ENCODE measurements at places on chromosomes 6 and 20.
A peak's percentile ranks its signal among the peaks of the same experiment; 100 is the strongest.

DNA sequence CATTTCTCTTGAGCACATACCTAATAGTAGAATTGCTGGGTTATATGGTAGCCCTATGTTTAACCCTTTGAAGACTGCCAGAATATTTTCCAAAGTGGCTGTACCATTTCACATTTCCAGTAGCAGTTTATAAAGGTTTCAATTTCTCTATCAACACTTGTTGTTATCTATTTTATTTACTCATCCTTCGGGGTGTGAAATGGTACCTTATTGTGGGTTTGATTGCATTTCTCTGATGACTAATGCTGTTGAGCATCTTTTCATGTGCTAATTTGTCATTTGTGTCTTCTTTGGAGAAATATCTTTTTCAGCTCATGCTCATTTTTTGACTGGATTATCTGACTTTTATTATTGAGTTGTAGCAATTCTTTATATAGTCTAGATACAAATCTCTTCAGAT, 5.4 kb downstream of the ENPP4 start:
- DNase-seq = no peak

GRCh38 chr6:33898771-33899170, 95.0 kb upstream of the MLN start:
- no peak for DNase-seq

- no peak for DNase-seq
These were observed 614.6 kb downstream of the DHX35 start for GRCh38 chr20:39576771-39577170.

- no peak for DNase-seq
These were observed 77.0 kb downstream of the MRPL14 start for GRCh38 chr6:44049989-44050871.

DNA sequence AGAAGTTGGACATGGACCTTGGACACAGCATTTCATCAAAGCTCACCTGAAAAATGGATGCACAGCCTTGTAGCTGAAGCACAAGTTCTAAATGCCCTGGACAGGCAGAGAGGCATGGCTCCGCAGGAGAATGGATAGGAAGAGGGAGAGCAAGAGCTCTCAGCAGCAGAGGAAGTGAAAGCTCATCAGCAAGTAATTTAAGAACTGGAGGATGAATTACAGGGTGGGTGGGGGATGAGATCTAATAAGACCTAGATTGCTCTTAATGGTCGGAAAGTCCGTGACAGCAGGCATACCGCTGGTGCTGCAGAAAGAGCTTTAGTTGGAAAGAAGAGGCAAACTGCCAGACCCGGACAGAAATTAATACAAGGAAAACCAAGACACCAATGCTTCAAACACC, 37.3 kb upstream of the SAYSD1 start:
- DNase-seq = no peak

- DNase-seq = no peak
These were observed 83.9 kb upstream of the GPR6 start for GRCh38 chr6:109894181-109894580.

DNA sequence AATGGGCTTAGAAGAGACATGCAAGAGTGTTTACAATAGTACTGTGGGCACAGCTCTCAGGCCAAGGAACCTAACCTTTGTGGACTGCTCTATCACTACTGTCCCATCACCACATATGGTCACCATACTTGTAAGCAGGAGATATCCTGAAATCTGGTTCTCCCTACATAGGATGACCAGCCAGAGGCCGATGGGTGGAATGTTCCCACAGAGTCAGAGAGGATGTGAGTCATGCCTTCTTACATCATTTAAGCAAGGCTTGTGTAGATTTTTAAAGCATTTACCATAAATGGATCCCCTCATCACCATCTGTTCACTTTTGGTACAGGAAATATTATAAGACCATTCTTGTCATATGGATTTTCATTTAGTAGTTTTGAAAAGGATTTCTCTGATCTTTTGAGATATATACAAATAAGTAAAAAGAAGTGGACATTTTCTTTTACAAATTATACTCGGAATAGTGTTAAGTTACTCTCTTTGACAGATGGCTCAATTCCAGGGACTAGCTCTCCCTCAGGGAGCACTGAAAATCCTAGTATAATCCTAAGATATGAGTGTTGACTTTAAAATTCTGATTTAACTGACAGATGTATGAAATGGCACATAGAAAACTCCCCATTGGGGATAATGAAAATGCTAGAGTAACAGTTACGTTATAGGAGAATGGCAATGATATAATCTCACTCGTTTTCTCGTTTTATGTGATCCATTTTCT, 6.6 kb downstream of the HTR1B start:
- DNase-seq = no peak

DNA sequence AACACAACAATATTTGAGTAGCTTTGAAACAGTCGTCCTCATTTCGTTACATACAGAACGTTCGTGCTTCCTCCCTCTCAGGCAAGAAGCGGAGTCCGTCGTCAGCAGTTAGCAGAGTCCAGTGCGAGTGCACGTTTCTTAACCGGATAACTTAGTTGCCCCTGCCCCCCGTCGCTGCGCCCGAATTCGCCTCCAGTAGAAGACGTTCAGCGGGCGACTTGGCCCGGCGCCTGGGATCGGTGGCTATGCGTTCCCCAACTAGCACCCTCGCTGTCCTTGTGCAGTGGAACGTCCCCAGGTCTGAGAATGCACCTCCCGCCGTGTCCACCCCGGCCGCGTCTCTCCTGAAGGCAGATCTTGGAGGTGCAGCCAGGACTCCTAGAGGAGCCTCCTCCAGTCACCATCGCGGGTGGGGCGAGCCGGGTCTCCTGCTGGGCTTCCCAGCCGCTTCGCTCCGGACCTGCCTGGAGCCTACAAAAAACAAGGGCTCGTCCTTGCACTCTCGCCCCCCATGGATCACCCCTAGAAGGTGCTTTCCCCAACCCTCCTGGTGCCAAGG, 910 bp upstream of the PCSK2 start:
- no peak for DNase-seq

DNA sequence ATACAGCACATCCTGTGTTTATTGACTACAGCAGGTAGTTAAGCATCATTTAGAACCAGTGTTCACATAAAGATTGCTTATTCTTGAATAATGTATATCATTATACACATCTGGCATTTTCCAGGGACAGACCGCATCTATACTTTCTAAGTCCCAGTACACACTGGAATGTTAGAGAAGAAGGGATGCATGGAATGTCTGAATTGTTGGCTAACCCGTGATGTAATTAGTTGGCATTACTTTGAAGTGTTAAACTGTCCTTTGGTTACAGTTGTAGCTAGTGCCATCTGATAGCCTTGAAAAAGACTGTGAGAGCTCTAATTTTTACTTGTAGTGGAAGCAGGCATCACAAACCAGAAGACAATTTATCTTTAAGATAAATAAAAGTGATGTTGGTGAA, 29.8 kb upstream of the MCHR2 start:
- DNase-seq = no peak

GRCh38 chr6:57423468-57423867, 106.0 kb downstream of the PRIM2 start:
- no peak for DNase-seq

- no peak for DNase-seq
These were observed 119.0 kb downstream of the RTN4IP1 start for GRCh38 chr6:106510090-106510970.

GRCh38 chr6:87312860-87313259, 9.5 kb upstream of the SMIM8 start:
- DNase-seq = no peak

GRCh38 chr6:49979584-49979983, 10.2 kb upstream of the DEFB113 start:
- no peak for DNase-seq

- no peak for DNase-seq
These were observed 105.4 kb upstream of the PLEKHG1 start for GRCh38 chr6:150494241-150494640.

GRCh38 chr6:68756454-68757375, 121.6 kb downstream of the ADGRB3 start:
- no peak for DNase-seq

- no peak for DNase-seq
These were observed 176.4 kb upstream of the UST start for GRCh38 chr6:148570456-148570855.

DNA sequence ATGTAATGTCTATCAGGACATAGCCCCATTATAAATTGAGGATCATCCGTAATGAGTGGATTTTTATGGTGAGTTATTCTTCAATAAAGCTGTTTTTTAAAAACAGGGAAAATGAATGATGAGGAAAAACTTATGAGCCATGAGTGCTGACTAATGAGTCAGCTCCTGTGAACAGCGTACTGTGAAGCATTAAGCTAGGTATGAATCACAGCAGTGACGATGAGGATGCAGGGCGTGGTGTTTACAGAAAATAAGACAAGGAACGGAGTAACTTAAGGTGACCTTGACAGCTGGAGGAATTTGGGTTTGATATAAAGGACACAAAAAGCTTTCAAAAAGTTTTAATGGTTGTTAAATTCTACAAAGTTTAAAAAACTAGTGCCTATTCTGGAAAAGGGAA, 96.3 kb downstream of the FOXF2 start:
- DNase-seq = no peak

GRCh38 chr6:117451671-117452070, 25.9 kb upstream of the ROS1 start:
- DNase-seq = no peak

DNA sequence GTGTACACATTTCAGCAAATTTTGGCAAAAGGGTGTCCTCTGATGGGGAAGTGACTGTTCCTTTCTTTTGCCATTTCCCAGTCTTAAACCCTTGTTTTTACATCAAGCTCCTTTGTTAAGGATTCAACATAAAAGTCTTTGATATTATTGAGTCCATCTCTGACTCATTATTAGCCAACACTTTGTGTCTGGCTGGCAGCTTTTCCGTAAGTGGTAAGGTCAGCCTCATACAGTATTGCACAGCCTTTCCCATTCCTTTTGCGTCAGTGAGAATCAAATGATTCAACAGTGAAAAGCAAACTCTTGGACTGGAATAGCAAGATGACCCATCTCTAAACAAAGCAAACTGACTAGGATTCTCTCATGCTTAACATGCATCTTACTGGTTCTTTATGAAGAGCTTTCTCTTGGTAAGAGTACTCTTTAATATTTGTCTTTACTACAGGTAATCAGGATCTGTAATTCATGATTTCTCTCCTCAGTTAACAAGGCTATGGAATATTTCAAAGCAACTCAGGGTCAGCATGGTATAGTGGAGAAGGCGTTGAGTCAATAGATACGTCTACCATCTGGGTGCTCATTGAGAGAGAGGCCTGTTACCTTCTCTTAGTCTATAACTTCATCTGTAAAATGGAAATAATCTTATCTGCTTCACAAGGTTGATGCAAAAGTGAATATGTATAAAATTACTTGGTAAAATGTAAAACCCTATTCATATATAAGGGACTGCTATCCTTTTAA, 183.6 kb downstream of the PRL start:
- DNase-seq = peak; percentile 36

DNA sequence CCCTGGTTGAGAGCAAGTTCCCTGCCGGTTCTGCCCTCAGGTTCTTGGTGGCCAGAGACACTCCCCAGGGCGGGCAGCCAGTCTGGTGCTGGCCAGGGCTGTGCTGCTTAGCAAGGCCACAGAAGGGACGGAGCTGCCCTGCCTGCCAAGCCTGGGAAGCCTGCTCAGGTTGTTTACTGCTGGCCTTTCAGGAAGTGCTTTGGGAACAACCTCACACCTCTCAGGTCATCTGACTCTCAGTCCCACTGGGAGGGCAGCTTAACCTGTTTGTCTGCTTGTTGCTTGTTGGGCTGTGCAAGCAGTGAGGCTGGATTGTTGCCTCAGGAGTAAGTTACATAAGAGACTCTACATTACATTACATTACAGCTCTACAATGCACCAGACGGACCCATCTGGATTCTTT, 75.8 kb upstream of the AFDN start:
- DNase-seq = no peak
